ENCODE measurements at places on chromosomes 3 and 15.

GRCh38 chr15:71807691-71808091 is 2.7 kb upstream of the NR2E3 start:
- no peak for DNase-seq
- H3K36me3 ChIP-seq: no peaks in the 10 kb centered on the region
- no peaks in the 10 kb centered on the region for H3K27me3 ChIP-seq
- H3K4me1 ChIP-seq: no peaks in the 10 kb centered on the region

DNA sequence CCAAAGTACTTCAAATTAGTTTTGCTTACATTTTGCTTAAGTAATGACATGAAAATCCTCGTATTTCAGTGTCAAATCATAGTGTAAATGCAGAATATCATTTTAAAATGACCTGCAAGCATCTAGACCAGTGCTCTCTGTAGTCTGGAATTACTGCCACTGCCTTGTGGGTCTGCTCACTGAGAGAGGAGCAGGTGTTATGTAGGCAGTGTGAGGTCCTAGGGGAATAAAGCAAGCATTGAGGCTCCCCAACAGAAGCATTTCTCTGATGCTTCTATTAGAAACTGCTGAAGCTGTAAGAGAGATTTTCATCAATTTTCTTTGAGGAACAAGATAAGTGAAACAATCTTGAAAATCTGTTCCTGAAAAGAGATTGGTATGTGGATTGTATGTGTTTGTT is 253.2 kb downstream of the BBX start:
- no peaks in the 10 kb centered on the region for H3K27me3 ChIP-seq
- H3K27ac ChIP-seq: no peak overlapping the region
- peaks cover 8% of the 10 kb centered on the region for H3K36me3 ChIP-seq
- DNase-seq: no peak
- no peaks in the 10 kb centered on the region for H3K4me1 ChIP-seq
- no peak overlapping the region for H3K4me3 ChIP-seq

DNA sequence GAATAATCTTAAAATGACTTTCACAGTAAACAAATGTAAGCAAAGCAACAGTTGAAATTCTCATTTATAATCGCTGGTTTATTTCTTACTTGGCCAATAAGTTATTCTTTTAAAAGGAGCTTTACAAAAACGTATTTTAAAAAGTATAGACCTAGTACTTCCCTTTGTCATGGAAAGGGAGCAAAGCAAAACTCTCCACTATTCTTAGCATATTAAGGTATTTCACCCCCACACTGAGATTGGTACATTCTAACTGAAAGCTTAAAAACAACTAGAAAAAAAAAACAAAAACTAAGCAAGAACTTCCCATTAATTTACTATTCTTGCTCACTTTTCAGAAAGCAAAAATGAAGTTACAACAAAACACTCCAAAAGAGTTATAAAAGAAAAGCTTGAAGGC is 1.5 kb downstream of the ATG3 start:
- no peaks in the 10 kb centered on the region for H3K27me3 ChIP-seq
- peak overlapping the region; percentile 89 for H3K27ac ChIP-seq
- peaks cover 57% of the 10 kb centered on the region for H3K4me1 ChIP-seq
- no peaks in the 10 kb centered on the region for H3K36me3 ChIP-seq
- no peak for DNase-seq

- no peak for DNase-seq
- no peaks in the 10 kb centered on the region for H3K27me3 ChIP-seq
- H3K27ac ChIP-seq: peak overlapping the region; percentile 82
- H3K36me3 ChIP-seq: peaks cover 17% of the 10 kb centered on the region
- H3K4me3 ChIP-seq: peak overlapping the region; percentile 54
Measured at GRCh38 chr3:121835465-121835801, 424 bp downstream of the EAF2 start.

DNA sequence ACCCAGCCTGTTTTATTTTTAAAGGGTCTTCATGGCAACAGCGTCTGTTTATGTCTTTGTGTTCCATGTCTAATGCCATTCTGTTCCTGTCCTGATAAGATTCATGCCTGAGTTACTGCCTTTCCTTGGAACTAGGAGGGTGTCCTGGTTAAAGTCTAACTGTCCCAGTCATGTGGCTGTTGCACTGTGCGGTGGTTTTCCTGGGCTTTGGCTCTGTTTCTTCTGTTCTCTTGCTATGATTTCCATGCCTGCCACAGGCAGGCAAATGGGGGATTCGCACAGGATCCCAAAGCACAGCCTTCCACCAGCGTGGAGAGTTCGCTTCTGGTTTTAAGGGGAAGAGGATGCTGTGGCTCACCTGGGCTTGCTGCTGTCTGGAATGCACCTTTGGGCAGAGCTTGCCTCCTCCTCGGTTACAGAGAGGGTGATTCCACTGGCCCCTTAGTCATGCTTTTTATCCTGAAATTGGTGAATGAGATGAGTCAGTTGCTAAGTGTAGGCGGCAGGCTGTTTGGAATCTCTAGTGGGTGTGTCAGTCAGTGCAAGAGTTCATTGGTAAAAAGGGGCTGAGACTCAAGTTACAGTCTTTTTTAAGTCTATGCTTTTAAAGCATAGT is 86.8 kb downstream of the CCK start:
- no peak overlapping the region for H3K27ac ChIP-seq
- no peak overlapping the region for H3K4me3 ChIP-seq
- H3K4me1 ChIP-seq: no peaks in the 10 kb centered on the region
- H3K27me3 ChIP-seq: no peaks in the 10 kb centered on the region
- no peak for DNase-seq

DNA sequence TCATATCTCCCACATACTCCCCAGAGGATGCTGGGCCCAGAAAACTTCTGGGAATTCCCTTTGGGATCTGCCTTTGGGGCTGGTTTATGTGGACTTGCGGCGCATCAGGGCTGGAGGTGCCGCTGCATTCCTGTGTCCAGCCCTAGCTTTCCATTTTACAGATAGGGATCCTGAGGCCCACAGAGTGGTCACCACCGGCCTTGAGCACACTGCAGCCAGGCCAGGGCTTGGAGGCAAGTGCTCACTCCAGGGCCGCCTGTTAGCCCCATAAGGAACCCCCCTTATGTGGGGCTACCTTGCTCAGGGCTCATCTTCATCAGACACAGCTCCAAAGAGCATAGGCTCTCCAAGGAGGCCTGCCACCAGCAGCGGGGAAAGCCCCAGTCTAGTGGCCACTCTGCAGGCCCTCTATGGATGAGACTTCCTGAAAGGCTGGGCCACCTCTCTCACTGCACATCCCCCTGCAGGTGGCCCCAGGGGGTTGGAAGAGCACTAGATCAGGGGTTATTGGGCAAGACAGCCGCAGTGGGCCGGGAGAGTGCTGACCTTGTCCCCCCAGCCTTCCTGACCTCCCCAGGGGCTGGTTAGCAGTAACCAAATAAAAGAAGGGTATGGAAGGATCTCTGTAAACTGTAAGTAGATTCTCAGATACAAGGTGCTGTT is 9.2 kb upstream of the ATP2B2 start:
- DNase-seq: no peak
- no peak overlapping the region for H3K4me3 ChIP-seq
- no peaks in the 10 kb centered on the region for H3K36me3 ChIP-seq
- no peaks in the 10 kb centered on the region for H3K27me3 ChIP-seq

Measured in tibial nerve (tissue), 4 donors.